ENCODE measurements at places on chromosomes 2 and 18.

- no peaks in the 10 kb centered on the region for H3K4me1 ChIP-seq
- no peaks in the 10 kb centered on the region for H3K27me3 ChIP-seq
- no peaks in the 10 kb centered on the region for H3K36me3 ChIP-seq
- no peak for DNase-seq
Measured at GRCh38 chr18:78092901-78093300, 843.3 kb downstream of the GALR1 start.

- no peak overlapping the region for H3K27ac ChIP-seq
- peaks cover 4% of the 10 kb centered on the region for H3K4me1 ChIP-seq
- DNase-seq, result no peak
- H3K4me3 ChIP-seq, result no peak overlapping the region
- peaks cover 3% of the 10 kb centered on the region for H3K36me3 ChIP-seq
Measured at GRCh38 chr2:36455011-36455410, 99.4 kb downstream of the CRIM1 start.

DNA sequence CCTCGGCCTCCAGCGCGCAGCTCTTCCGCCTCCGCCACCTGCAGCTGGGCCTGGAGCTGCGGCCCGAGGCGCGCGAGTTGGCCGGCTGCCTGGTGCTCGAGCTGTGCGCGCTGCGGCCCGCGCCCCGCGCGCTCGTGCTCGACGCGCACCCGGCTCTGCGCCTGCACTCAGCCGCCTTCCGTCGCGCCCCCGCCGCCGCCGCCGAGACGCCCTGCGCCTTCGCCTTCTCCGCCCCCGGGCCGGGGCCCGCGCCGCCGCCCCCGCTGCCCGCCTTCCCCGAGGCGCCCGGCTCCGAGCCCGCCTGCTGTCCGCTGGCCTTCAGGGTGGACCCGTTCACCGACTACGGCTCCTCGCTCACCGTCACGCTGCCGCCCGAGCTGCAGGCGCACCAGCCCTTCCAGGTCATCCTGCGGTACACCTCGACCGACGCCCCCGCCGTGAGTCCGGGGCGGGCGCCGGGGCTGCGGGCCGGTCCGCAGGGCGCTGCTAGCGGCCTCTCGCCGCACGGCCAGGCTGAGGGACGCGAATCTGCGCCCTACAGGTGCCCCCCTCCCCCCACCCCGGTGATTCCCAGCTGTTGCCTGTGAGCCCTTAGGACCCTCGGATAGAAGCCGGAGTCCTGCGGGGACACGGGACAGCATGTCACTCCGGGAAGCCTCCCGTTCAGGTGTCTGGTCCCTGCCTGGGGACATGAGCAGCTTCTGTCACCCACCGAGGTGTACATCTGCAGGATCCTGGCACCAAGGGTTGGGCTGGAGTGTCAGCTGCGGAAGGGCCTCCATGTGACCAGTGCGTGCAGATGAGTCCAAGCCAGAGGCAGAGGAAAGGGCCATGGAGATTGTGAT, 616 bp downstream of the RNPEPL1 start:
- H3K27me3 ChIP-seq, result no peaks in the 10 kb centered on the region
- peaks cover 42% of the 10 kb centered on the region for H3K4me1 ChIP-seq
- no peaks in the 10 kb centered on the region for H3K36me3 ChIP-seq
- peak overlapping the region; percentile 71 for H3K4me3 ChIP-seq
- DNase-seq, result peak; percentile 87

DNA sequence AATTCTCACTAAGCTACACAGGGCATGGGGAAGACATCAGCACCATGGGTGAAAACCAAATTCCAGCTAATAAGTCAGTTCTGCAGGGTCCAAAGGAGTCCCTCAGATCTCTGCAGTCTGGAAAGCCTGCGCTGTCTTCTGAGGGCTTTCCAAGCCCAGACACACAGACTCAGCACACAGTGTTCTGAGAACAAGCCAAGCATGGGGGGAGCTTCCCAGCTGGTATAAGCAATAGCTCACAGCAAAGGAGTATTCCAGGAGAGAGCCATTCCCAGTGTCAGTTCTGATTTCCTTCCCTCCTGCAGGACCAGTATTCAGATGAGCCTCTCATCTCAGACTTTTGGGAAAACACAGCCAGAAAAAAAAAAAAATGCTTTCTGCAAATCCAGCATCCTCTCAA, 370.8 kb downstream of the TNS1 start:
- peaks cover 3% of the 10 kb centered on the region for H3K36me3 ChIP-seq
- H3K27ac ChIP-seq, result no peak overlapping the region
- H3K27me3 ChIP-seq, result no peaks in the 10 kb centered on the region
- peaks cover 67% of the 10 kb centered on the region for H3K4me1 ChIP-seq
- no peak overlapping the region for H3K4me3 ChIP-seq

- no peaks in the 10 kb centered on the region for H3K36me3 ChIP-seq
- H3K4me3 ChIP-seq, result no peak overlapping the region
- peaks cover 13% of the 10 kb centered on the region for H3K4me1 ChIP-seq
- H3K27me3 ChIP-seq, result peaks cover 3% of the 10 kb centered on the region
- H3K27ac ChIP-seq, result no peak overlapping the region
Measured at GRCh38 chr2:102185347-102185746, 1.5 kb upstream of the IL1RL2 start.

- H3K36me3 ChIP-seq, result no peaks in the 10 kb centered on the region
- H3K27me3 ChIP-seq, result peaks cover 10% of the 10 kb centered on the region
- DNase-seq, result no peak
- no peak overlapping the region for H3K4me3 ChIP-seq
- H3K27ac ChIP-seq, result no peak overlapping the region
Measured at GRCh38 chr2:175011505-175011904, 6.3 kb upstream of the CHN1 start.

DNA sequence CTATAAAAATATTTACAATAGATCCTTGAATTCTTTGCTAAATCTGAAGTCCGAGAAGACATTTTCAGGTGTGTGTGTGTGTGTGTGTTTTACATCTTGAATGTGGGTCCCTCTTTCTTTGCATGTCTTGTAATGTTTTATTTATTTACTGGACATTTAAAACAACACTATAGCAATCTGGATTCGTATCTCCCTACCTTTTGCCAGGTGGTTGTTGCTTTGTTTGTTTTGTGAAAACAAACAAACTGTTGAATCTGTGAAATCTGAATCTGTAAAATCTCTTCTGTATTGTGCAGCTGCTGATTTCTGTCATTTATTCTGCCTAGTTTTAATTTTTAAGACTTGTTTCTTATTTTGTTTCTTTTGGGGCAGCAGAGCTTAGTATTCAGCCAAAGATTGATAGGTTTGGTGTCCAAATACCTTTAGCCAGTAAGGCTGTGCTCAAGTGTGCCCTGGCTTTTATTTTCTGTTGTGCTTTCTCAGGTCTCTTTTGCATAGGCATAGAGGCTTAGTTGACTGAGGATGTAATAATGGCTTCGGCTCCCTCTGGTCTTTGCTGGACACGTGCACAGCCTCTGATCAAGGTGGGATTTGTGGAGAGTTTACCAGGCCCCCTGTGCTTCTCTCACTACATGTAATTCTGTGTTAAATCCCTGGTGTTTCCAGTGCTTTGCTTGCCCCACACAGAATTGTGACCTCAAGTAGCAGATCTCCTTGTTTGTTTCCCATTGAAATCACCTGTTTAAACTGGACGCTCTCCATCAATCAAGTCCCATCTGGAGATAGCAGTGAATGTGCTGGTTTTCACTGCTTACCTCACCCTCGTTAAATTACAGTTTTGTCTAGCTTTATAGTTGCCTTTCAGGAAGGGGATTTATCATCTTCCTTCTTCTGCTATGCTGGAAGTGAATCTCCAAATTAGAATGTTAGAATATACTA, 71.1 kb downstream of the BIRC6 start:
- H3K27me3 ChIP-seq, result no peaks in the 10 kb centered on the region
- H3K4me1 ChIP-seq, result peaks cover 45% of the 10 kb centered on the region
- peak overlapping the region; percentile 68 for H3K27ac ChIP-seq
- no peak for DNase-seq

GRCh38 chr2:237563816-237564215, 2.6 kb upstream of the PRLH start:
- H3K4me1 ChIP-seq, result peaks cover 8% of the 10 kb centered on the region
- H3K36me3 ChIP-seq, result no peaks in the 10 kb centered on the region
- no peak overlapping the region for H3K27ac ChIP-seq
- peak; percentile 85 for DNase-seq
- H3K27me3 ChIP-seq, result peaks cover 13% of the 10 kb centered on the region
- no peak overlapping the region for H3K4me3 ChIP-seq

DNA sequence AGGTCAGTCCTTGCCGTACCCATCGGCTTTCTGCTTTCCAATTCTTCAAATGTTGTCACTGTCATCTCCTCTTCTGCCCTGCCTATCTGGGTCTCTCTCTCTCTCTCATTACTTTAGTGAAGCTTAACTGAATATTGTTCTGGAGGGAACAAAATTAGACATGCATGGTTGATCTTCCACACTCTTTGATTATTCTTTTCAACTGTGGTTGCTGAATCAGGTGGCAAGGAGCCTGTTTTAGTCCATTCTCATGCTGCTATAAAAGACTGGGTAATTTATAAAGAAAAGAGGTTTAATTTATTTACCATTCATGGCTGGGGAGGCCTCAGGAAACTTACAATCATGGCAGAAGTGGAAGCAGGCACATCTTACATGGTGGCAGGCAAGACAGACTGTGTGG, 157.9 kb downstream of the ARL4C start:
- no peaks in the 10 kb centered on the region for H3K27me3 ChIP-seq
- DNase-seq, result no peak
- no peaks in the 10 kb centered on the region for H3K36me3 ChIP-seq
- no peak overlapping the region for H3K4me3 ChIP-seq
- H3K27ac ChIP-seq, result no peak overlapping the region
- H3K4me1 ChIP-seq, result peaks cover 14% of the 10 kb centered on the region

- H3K36me3 ChIP-seq, result peaks cover 15% of the 10 kb centered on the region
- H3K27me3 ChIP-seq, result no peaks in the 10 kb centered on the region
- no peak for DNase-seq
- H3K4me3 ChIP-seq, result no peak overlapping the region
Measured at GRCh38 chr2:224847961-224848850, 132.0 kb upstream of the CCDC195 start.

- DNase-seq, result no peak
- H3K36me3 ChIP-seq, result no peaks in the 10 kb centered on the region
- peak overlapping the region; percentile 88 for H3K27ac ChIP-seq
- no peaks in the 10 kb centered on the region for H3K27me3 ChIP-seq
Measured at GRCh38 chr18:3156325-3156640, 63.5 kb downstream of the MYOM1 start.

Data from chondrocyte (in vitro differentiated cells).